Gastroesophageal sphincter (tissue), 4 donors: ENCODE measurements at places on chromosomes 6 and 20. TPM values are rescaled to one million over a fixed set of nuclear protein-coding genes. Genes with fewer than 3 reads are reported as not detected.

The SEL1L2 gene
- total RNA-seq, result not detected

The FNDC1 gene
- total RNA-seq, result 0.27 TPM

The SASH1 gene
- total RNA-seq, result 56.2 TPM

DNA sequence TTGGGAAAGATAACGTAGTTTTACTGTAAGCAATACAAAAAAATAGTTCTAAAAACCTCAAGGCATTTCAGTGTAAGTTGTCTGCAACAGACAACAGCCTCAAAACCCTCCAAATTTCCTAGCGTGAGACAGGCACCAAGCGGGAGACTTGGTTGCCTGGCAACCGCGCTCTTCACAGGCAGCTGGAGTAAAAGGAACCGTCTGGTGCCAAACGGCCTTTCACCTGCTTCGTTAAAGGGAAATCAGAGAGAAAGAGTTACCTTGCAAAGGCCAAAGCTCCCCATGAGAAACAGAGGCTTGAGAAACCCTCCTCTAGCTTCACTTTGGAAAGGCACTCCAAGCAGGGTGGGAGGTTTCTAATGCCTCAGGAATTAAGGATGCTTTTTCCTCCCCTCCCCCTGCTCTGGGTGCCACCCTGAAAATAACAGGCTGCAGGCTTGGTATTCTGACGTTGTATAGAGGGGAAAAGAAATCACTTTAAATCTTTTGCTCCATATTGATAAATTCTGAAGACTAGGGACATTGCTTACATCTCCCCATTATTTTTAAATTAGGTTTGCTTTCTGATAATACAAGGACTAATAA lies 129.7 kb upstream of the UFL1 start:
- no peak for ATAC-seq

DNA sequence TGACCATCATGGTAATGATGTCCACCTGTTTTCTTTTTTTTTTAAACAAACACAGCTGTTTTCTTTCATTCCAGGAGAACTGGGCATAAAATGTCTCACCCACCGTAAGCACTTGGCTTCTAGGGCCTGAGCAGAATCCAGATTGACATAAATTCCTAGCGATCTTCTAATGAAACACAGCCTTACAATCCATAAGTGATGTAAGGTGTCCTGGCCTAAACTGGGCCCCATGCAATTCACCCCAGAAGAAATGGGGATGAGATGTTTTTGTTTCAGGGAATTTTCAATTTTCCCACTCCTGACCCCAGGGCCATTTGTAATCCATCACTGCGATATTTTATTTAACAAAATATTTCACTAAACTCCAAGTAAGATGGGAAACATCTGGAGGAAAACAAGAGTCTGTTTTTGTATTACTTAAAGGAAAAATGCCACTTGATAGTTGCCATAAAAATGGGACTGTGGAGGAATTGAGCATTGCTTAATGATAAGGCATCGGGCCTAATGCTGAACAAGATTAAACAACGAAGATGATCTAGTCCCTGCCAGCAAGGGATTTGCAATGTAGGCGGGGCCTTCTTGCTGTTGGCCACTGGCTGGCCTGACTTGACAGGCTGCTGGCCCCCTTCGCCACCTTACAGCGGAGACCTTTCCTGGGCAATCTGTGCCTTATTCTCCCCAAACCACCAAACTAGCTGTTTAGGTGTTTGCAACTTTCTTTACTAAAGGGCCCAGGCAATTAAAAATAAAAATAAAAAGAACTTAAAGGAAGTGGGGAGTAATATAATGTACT lies 183.7 kb downstream of the CD109 start:
- no peak for ATAC-seq

- no peak for ATAC-seq
Observed at GRCh38 chr20:22629927-22630326, 45.6 kb upstream of the FOXA2 start.

DNA sequence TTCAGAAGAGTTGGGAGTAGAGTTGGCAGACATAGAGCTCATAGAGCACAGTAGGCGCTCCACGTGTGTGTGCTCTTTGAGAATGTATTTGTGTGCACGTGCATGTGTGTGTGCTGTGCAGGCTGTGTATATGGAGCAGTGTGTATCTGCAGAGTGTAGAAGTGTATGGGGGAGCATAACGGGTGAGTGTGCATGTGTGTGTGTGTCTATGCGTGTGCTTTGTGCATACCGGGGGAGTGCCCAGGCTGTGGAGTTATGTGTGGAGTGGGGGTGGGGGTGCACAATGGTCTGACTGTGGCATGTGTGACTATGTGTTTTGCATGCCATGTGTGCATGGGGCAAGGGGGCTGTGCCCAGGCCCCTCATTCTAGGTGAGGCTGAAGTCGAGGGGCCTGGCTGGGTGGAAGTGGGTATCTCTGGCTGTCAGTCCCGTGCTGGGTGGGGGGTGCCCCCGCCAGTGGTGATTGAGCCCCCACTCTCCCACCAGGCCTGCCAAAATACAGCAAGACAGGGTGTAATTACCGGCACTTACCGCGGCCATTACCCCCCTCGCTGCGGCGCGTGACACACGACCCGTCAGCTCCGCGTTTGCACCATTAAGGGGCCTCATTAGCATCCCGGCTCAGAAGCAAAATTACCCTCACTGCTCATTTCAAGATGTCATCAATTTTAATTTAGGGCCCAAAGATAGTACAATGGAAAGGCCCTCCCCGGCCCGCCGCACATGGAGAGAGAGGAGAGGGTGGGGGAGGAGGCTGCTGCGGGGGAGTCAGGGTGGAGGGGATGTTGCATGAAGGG lies 39.1 kb downstream of the MDFI start:
- no peak for ATAC-seq
